Activated gamma-delta T cell treated with anti-CD3 and anti-CD28 coated beads, Interleukin-2, amount 50 U/mL, for 16 hours (primary cell): ENCODE measurements at places on chromosomes 4 and X.

GRCh38 chr4:139988863-139989765 is 164.9 kb downstream of the MAML3 start:
- no peak for DNase-seq

DNA sequence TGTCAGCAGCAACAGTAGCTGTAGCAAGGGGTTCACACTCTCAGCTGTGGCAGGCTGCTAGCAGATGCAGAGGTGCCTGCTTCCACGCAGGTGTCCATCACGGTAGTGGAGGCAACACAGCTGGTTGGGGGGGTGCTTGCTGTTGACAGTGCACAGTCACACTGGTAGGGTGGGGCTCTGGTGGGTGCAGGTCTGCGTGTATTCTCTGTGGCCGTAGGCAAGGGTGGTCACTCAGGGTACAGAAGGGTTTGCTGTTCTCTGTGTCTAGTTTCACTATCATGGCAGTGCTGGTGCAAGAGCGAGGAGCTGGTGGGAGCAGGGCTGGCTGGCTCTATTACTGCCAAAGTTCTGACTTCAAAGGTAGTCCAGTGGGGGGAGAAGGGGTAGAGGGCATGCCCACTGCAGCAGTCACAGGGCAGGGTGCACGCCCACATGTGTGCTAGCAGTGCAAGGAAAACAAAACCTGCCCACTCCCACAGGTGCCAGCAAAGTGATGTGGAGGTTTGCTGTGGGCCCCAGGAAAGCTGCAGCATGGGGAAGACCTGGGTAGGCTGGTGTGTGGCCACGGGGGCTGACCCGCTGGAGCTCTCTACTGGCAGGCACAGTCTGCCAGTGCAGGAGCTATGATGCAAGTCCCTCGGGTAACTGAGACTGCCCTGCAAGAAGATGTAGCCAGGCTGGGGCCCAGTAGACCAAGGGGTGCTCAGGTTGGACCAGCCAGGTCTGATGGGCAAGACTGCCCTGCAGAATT is 21.6 kb upstream of the WDR17 start:
- no peak for DNase-seq

- no peak for DNase-seq
These were observed 281.4 kb downstream of the ZIC3 start for GRCh38 chrX:137847376-137847775.

DNA sequence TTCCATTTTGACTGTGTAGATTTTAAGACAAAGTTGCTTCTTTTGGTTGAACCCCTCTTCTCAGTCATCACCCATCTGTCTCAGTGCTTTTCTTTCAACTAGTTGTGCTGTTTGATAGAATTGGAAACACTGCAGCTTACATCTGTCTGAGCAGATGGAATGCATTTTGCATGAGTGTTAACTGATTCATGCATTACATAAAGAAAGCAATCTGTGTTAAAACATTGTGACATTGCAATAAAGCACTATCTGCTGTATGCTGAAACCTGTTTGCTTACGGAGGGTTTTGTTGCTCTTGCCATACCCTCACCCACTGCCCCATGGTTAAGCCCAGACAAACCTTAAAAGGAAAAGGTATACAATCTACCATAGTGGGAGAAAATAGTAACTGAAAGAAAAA is 47.4 kb downstream of the NRK start:
- no peak for DNase-seq

- no peak for DNase-seq
These were observed 638.9 kb upstream of the AGA start for GRCh38 chr4:178081176-178081575.

DNA sequence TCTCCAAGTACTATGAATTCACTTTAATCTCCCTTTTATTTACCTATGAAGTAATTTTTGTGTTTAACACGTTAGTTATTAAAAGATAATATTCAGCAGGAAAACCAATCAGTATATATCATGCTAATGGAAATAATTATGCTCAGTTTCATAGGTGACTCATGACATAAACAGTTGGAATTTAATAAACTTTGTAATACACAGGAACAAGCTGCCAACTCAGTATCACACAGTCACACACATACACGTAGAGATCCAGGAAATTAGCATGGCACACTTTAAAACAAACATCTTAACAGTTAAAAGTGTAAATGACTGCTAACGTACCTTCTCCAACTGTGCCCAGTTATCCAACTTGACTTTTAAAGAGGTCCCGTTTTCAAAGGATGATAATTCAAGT is 2.3 kb downstream of the SPATA4 start:
- no peak for DNase-seq

DNA sequence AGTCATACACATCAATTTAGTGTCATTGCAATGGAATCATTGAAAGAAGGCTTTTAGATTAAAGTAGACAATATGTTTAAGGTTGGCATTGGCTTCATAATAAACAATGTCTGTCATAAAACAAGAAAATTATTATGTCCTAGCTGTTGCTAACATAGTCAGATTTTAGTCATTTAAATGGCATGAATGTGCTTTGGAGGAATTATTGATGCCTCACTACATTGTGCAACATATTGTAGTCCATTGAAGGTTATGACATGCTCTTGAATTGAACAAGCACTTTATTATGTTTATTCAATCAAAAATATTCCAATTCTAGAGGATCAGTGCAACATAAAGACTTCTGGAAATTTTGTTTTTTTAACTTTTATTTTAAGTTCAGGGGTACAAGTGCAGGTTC is 489.8 kb upstream of the AMOT start:
- no peak for DNase-seq

DNA sequence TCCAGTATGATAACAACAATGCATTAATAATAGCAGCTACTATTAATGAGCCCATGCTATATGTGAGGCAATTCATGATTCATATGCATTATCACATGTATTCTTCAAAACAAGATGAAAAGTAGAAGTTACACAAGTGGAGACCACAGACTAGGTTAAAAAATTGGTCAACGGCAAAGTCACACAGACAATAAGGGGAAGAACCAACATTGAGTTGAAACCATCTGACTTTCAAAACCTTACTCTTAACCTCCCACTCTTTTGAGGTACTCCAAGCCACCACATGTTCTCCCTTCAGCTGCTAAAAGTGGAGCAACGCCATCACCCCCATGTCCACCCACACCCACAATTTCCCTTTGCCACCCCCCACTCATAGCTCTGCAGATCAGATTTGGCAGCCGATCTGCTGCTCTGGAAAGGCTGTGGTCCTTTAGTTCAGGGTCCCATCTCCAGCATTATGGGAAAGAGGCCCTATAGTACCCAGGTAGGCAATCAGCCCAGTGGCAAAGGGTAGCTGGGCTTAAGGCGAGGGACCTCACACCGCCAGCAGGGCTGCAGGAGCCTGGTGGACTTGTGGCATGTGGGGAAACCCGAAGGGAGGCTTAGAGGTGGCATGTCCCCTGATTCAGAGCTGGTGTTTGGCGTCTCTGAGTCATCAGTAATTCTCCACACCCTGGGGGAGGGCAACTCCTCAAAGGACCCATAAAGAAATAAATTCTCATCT is 33.5 kb upstream of the CYBB start:
- no peak for DNase-seq

GRCh38 chr4:165355900-165356300 is 22.9 kb upstream of the CPE start:
- no peak for DNase-seq

- no peak for DNase-seq
These were observed 152.2 kb upstream of the PPARGC1A start for GRCh38 chr4:24042094-24042493.

GRCh38 chrX:127726227-127726626 is 326.0 kb downstream of the ACTRT1 start:
- no peak for DNase-seq

DNA sequence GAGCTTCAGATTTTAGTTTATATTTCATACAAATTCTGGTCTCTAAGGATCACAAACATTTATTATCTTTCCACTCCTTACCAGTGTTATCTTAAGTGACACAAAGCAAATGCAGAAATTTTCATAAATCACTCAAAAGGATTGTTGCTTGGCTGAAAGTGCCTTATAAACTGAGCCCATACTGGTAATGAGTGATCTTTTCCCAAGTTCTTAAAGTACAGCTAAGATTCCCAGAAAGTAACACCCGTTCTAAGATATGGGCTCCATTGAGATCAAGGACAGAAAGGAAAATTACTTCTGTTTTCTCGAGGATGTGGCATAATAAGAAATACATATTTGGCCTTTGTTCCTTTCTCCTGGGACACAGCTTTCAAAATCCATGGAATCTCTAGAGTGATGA is 313.7 kb downstream of the ARHGAP24 start:
- DNase-seq: no peak

- no peak for DNase-seq
These were observed 71.8 kb downstream of the RTL9 start for GRCh38 chrX:110430293-110431076.

GRCh38 chr4:73669410-73670183 is 49.4 kb upstream of the RASSF6 start:
- no peak for DNase-seq

- DNase-seq: no peak
These were observed 803.0 kb downstream of the DMD start for GRCh38 chrX:32408389-32408788.

DNA sequence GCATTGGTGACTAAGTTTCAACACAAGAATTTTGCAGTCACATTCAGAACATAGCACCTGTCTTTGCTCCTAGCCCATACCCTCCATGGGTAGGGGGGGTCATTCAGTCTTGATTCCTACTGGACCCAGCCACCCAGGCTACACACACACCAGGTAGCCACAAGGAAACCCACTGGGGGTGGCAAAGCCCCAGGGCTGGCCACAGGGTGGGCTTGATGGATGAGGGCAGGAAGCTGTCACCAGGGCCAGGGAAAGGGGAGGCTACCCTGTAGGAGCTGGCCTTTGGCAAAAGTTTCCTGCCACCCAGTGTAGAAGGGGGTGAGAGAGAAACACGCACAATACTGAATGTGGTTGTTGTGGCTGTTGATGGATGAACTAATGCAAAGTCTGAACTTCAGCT is 74.5 kb upstream of the NKX1-1 start:
- no peak for DNase-seq

- no peak for DNase-seq
These were observed 33.5 kb downstream of the HTRA3 start for GRCh38 chr4:8303081-8303480.

DNA sequence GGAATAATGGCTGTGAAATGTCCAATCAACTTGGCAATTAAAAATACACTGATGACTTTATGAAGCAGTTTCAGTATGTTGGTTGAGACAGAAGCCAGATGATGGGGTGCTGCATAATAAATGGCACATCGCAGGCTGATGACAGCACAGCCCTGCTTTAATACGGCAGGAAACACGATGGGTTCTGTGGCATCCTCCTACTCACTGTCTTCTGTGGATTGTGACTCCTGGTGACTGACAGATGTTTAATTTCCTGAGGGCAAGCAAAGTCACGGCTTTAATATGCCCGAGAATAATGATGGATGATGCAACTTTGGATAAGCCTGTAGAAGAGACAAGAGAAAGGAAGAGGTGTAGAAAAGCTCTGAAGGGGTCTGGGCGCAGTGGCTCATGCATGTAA is 295.4 kb downstream of the TRIML1 start:
- no peak for DNase-seq

- no peak for DNase-seq
These were observed 102.1 kb downstream of the CPZ start for GRCh38 chr4:8694651-8695151.

DNA sequence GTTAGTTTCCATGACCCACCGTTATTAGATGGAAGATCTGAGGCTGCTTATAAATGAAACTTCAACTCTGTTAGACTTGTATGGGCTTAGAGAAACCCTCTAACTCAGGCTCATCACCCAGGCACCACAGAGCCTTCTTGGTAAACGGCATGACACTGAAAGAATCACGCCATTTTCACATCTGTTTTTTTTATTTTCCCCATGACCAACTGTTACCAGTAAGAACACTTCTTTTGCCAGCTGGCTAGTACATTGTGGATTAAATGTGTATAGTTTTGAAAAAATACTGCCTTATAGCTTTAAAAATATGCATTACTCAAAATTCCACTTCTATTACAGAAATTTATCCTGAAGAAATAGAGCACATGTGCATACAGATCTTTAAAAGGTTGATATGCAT is 48.0 kb upstream of the APELA start:
- DNase-seq: no peak
